Pulmonary artery endothelial cell (primary cell): ENCODE measurements at places on chromosomes 5 and 9.

- no peak for DNase-seq
Observed at GRCh38 chr5:127867022-127867783, 164.0 kb downstream of the CCDC192 start.

GRCh38 chr5:59401637-59402036 is 491.9 kb downstream of the PDE4D start:
- no peak for DNase-seq

DNA sequence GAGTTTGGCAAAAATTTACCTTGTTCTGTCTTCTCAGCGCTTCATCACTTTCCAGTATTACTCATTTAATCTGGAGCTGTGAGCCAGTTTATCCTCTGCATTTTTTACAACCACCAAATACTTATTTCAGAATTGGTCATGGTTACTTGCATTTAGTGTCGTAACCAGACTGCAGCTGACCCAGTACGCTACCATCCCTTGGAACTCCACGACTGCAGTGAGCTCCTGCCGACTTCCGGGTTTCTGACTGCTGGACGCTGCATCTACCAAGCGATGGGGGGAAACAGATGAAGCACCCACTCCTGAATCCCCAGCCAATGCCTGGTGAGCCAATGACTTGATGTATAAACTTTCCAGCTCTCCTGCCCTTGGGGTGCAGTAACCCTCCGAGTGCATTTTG is 174.4 kb upstream of the PRLR start:
- no peak for DNase-seq

DNA sequence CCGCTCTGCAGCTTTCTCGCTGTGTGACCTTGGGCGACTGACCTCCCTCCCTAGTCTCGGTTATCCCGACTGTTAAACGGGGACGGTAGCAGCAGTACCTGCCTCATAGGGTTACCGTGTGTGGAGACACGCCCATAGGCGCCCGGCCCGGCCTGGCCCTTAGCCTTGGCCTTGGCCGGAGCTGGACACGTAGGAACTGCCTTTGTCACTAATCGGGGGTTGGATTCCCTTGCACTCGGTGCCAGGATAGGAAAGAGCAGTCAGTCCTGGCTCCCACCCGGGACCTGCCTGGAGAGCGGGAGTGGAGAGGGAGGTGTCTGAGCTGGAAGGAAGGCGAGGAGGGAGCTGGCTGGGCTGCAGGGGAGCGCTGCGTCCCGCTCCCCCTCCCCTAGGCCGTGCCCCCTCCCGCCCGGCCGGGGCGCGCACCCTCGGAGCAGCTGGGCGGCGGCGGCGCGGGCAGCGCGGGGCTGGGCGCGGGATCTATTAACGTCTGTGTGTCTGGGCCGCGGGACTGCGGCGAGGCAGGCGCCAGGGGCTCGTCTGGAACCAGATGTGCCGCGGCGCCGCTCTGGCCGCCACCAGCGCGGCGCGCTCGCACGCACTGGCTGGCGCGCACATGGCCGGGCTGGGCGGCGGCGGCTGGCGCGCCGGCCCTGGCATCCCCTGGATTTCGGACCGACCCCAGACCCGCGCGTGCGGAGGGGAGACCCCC is 31.7 kb downstream of the PRRX2 start:
- DNase-seq = no peak

- DNase-seq = no peak
Observed at GRCh38 chr9:126125177-126125576, 201.5 kb upstream of the MVB12B start.

GRCh38 chr5:159203351-159203750 is 6.0 kb downstream of the RNF145 start:
- DNase-seq = no peak

GRCh38 chr9:105198023-105198422 is 46.4 kb upstream of the SLC44A1 start:
- no peak for DNase-seq

DNA sequence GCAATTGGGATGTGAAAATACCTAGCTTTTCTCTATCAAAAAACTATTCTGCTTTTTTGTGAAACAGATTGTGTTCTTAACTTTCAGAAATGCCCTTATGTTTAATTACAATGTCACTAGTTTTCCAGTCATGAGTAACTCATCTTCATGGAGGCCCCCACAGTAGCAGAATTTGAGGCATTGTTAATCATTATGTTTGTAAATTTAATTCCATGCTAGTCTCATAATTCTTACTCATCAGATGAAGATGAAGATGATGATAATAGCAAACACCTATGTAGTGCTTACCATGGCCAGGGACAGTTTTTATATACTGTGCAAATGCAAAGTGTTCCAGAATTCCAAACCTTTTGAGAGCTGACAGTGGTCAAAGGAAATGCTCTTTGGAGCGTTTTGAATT is 27.7 kb upstream of the F2R start:
- DNase-seq = no peak

DNA sequence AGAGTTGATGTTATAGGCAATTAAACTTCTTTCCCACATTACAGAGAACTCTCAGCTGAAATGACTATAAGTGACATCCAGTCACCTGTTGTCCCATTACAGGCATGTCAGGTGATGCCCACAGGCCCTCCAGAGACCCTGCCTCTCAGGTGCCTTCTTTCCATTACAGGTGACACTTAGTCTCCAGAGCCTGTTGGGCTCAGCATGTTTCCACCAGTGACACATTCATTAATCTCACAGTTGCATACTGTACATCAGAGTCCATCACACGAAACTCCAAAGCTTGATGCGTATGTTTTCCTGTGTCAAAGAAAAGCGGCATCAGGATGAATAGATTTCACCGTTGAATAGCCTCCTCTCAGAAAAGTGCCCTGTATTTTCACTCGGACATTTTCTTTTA is 14.6 kb downstream of the PRUNE2 start:
- DNase-seq = no peak
